ENCODE measurements at places on chromosomes 13 and 19.

DNA sequence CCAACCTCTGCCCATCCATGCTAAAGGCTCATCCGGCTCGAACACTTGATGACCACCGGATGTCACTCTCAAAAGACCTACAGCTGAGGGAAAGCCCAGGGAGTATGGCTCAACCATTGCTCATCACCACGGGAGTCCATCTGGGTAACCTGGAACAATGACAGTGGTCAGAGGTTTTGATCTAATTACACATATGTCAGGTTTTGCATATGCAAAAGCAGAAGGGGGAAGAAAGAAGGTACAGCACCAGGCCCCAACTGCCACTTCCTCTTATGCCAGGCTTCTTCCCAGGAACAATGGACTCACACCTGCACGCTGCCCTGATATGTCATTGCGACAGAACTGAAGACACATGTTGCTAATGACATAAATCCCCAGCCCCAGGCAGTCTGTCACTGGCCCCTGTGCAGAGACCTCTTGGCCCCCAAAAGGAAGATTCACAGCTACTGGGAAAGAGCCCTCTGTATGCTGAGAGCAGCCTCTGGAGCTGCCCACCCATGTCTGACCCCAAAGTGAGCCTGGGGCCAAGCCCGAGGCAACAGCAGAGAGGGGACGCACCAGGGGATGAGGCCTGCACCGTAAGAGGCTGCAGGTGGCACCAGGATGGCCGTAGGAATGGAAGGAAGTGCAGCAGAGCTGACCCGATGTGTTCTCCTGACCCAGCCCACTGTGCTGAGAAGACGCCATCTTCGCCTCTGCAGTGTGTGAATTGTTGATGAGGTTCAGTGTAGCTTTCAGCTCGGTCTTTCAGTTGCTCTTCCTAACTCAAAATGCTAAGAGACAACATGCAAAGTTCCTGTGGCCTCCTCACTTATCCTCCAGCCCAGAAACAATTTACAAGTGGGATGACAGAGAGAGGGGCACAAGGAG is 26.3 kb downstream of the EPS15L1 start:
- DNase-seq: peak; percentile 67

- no peak for DNase-seq
Observed at GRCh38 chr19:36837176-36837905, 846 bp downstream of the ZNF790 start.

DNA sequence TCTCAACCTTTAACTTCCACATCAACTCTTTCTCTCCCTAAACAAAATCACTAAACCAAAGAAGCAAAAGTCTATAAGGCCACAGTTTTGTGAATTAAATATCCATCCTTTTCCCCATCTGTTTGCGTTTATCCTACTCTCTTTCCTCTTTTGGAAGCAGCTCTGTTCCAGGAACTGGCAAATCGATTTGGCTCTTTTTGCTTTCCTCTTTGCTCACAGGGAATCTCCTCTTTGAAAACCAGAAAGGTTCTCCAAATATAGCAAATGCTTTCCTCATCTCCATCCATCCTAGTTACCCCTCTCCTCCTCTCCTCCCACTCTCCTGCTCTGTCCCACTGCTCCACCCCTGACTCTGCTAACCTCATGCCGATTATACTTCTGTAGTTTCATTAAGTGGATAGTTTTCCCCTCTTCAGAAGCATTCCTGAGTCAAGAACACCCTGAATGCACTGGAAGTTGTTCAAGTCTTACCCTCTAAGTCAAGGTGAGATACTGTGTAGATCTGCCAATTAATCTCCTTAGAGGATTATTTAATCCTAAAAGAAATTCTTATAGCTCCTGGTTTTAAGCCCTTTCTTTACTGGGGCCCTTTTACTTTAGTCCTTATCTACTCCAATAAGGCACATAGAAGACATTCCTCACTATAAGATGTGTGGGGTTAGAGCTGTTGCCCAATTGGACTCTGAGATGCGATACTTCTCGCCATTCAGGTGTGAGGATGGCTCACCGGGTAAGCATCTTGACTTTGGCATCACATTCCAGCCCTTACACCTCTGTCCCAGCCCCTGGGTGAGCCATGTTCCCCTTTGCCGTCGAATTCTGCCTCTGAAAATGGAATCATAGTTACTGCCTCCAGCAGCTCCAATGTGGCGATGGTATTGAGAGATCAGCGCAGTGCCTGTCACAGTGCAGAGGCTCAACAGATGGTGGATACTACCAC is 67.6 kb downstream of the COL4A2 start:
- DNase-seq: no peak

- no peak for DNase-seq
Observed at GRCh38 chr13:24900507-24900906, 136.5 kb downstream of the RNF17 start.

GRCh38 chr13:44809190-44809589 is 180.1 kb downstream of the NUFIP1 start:
- no peak for DNase-seq

Measured in Kasumi-1 (cell line).